Stimulated activated naive B cell treated with anti-CD40 and anti-IgM and Interleukin-4, amounts not matched to agents 10 μg/mL and 1 μg/mL and 100 μg/mL, for 72 hours (primary cell): ENCODE measurements at places on chromosomes 4 and X.

DNA sequence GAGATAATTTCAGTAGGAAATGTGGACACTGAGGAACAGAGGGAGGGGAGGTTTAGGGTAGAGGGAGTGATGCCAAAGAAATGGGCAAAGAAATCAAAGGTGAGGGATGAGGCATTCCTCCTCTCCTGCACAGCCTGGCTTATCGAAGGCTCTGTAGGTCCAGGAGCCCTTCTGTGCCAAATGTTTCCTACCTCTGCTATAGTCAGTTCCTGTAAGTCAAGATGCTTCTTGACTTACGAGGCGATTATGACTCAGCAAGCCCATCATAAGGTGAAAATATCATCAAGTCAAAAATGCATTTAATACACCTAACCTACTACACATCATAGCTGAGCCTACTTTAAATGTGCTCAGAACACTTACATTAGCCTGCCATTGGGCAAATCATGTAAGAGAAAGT is 60.0 kb upstream of the ARHGAP24 start:
- DNase-seq, result no peak

DNA sequence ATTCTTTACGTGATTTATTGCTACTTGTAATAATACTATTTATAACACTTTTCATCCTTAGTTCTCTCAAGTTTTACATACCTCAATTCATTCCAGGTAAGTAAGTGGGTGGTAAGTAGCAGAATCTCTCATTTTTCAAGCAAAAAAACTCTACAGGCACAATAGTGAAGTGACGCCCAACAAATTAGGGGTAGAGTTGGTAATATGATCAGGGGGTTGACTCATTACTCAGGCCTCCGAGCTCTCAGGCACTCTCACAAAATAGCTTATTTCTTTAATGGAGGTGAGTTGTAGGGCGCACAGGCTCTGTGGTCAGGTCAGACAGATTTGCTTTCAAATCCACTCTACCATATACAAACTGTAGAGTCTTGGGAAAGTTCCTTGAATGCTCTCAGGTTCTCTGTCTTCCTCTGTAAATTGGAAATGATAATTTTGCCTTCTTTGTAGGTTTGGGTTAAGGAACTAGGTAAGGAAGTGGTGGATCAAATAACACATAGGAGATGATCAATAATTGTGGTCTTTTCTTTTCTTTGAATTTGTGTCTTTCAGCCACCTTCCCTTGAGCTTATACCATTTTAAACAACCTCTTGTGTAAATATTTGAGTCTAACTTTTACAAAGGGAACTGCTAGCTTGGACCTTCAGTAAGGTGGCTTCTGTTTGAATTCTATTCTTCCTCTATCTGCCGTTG is 134.9 kb upstream of the LEF1 start:
- no peak for DNase-seq

DNA sequence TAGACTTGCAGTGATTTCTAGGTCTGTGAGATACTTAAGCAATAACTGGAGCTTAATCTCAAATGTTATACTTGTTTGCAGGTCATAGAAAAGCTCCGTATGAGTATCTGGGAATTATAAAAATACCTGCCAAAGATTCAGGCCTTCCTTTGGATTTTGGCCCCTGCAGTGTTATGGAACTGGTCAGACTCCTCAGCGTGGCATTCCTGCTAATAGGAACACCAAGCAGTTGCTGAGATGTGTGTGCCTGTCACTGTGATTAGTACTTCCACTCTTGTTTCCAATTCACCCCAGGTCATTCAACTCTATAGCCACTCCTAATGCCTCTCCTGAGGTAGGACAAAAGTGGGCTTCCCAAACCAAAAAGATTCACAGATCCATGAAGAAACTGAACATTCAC is 7.8 kb upstream of the UGT2B7 start:
- no peak for DNase-seq

DNA sequence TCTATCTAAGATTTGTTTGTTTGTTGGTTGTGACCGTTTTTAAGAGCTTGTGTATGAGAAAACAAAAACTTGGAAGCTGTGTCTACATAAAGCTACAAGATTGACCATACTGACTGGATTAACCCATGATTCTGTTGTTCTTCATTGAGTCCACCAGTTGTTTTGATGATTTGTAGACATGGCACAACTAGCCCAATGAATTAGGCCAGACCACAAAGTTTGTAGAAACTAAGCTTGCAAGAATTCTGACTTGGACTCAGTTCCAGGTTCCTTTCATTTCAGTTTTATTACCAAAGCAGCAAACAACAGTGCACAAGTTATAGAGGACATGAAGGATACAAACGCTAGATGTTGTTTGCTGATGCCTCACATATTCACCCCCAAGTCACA is 119.3 kb downstream of the RASGEF1B start:
- no peak for DNase-seq

- DNase-seq, result no peak
Measured at GRCh38 chrX:3145716-3146115, 104.4 kb downstream of the ARSF start.

DNA sequence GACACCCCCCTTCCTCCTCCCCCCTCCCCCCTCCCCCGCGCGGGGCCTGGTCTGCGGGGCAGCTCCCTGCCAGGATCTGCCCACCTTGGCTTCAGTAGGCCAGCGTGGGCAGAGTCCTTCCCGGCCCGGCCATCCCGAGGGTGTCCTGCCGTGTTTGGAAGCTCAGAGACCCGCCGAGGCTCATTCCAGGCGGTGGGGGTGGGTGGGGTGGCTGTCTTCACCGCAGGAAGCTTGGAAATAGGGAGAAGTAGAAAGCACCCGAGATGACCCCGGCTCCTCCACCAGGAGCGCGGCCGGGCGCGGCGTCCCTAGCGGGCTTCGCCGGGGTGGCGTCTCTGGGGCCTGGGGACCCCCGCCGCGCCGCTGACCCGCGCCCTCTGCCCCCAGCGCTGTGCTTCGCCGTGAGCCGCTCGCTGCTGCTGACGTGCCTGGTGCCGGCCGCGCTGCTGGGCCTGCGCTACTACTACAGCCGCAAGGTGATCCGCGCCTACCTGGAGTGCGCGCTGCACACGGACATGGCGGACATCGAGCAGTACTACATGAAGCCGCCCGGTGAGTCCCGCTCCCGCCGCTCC is 1.6 kb downstream of the NAT8L start:
- no peak for DNase-seq

DNA sequence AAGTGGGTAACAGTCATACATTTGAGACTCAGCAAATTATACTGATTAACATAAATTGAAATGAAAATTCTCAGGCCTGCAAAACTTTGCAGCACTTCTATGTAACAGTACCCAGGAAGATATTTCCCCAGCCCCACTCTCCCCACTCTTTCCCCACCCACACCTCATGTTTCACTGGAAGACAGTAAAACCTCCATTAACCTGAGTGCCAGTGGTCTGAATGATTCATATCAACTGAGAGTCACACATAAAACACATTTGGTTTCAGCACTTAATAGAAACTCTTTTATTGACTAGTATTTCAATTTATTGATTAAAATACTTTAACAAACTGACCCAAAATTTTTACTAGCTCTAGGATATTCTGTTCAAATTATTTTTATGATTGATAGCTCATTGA is 6.9 kb downstream of the CXCL6 start:
- DNase-seq, result no peak

GRCh38 chr4:174451718-174452296 is 70.5 kb downstream of the HPGD start:
- DNase-seq, result no peak

DNA sequence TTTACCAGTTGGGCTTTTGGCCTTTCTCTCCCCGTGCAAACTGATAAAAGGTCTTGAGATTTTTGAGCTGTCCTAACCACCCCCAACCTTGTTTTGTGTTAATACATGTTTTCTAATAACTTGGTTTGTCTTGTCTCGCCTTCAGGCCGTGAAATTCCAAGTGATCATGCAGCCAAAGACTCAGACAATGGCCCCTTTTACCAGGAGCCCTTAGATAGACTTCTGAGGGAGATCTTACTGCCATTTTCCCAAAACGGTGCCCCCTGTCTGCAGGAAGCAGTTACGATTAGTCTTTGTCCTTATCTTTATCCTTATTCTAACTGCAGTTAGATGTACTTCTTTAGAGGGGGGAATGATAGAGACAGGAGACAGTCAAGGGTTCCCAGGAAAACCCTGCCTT is 245.3 kb upstream of the HDX start:
- DNase-seq, result no peak

GRCh38 chr4:162874748-162875147 is 291.9 kb downstream of the NAF1 start:
- no peak for DNase-seq

DNA sequence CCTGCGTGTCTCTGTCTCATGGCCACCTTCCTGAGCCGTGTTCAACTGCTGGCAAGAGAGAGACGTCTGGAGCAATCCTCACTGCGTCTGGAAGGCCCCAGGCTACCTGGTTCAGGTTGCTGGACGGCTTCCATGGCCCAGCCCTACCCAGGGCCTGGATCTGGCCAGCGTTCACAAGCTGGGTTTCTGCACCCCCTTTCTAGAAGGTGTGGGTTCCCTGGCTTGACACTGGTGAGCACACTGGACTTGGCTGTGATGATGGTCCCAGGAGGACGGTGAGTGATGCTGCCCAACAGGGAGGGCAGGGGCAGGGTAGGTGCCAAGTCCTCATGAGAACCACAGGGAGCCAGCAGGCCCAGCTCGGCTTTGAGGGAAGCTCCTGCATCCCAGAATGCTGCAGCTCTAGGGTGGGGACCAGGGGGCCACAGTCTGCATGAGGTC is 63.4 kb downstream of the HTRA3 start:
- no peak for DNase-seq

- DNase-seq, result no peak
Measured at GRCh38 chr4:27836523-27836922, 975.9 kb downstream of the STIM2 start.

DNA sequence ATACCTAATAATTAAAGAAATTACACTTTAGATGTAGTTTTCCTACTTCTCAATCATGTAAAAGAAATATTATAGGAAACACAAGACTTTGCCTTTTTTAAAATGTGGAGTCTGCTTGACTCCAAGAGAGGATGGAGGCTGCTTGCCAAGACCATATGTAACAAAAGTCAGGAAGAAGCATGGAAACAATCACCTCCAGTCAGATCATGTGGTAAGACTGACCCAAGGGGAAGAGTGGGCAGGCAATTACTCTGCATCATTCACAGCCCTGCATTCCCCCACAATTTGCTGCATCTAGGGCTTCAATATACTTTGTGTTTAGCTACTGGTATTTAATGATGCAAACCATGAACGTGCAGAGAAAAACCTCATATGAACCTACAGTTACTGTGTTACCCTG is 78.0 kb upstream of the RXFP1 start:
- no peak for DNase-seq

- DNase-seq, result no peak
Measured at GRCh38 chr4:38562751-38563198, 101.2 kb upstream of the KLF3 start.

DNA sequence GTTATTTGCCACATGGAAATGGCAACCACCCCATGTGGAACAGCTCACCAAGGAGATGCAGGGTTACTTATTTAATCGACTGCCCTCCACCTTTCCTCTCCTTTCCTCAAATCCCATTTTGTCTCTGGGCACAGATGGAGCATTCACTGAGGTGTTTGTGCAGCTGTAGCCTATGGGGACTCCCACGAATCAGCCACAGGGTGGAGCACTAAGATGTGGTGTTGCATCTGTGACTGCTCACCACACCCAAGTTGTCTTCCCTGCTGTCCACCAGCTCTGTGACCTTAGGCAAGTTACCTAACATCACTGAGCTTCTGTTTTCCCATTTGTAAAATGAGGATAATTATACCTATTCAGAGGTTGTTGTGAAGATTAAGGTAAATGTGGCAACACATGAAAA is 252.4 kb upstream of the CPEB2 start:
- DNase-seq, result no peak

DNA sequence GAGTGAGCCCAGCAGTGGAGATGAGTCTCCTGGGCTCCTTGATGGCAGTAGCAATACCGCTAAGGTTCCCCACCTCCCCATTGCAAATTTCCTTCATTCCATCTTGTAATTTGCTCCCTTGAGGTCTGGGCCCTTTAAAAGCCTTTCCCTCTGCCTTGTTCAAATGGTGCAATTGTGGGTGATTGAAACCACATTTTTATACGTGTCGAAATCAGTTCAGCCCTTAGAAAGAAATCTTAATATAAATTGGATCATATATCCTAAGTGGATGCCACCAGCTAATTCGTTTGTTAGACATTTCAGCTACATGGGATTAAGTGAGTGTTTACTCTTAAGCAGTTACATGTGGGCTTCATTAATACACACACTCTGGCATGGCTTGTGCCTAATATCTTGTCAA is 68.6 kb downstream of the NHS start:
- no peak for DNase-seq

- no peak for DNase-seq
Measured at GRCh38 chr4:75790024-75790423, 65.6 kb downstream of the USO1 start.

- DNase-seq, result no peak
Measured at GRCh38 chr4:10019521-10020051, 1.7 kb downstream of the SLC2A9 start.

DNA sequence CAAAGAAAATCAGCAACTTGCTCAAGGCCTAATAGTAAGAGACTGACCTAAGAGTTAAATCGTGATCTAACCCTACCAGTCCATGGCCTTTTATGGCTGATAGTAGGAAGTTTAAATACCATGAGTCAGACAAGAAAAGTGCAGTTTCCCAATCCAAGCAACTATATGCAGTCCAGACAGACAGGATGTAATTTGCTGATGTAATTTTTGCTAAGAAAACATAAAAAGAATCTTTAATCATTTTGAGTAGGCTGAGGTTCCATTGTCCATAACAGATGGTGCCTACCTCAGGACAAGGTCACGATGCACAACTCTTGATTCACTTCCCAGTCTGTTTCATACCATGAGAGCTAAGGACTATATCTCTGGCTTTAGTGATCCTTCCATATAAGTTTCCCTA is 317.5 kb upstream of the GRIA3 start:
- no peak for DNase-seq

DNA sequence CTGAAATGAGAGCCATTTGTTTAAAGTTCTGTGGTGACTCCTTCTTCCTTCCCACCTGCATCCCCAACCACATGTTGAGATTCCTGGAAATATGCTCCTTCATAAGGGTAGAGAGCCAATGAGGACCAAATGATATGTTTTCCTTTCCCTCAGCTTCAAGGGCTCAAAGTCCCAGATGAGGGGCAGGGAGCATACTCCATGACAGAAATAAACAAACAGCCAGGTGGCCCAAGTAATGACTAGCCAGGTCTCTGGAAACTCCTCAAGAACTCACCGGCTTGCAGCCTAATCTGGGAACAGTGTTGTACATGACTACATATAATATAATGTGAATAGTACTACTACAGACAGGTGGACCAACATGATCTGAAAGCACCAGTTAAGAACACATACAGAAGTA is 392.3 kb downstream of the PACRGL start:
- DNase-seq, result no peak

GRCh38 chr4:7893539-7893938 is 46.1 kb downstream of the AFAP1 start:
- DNase-seq, result no peak

DNA sequence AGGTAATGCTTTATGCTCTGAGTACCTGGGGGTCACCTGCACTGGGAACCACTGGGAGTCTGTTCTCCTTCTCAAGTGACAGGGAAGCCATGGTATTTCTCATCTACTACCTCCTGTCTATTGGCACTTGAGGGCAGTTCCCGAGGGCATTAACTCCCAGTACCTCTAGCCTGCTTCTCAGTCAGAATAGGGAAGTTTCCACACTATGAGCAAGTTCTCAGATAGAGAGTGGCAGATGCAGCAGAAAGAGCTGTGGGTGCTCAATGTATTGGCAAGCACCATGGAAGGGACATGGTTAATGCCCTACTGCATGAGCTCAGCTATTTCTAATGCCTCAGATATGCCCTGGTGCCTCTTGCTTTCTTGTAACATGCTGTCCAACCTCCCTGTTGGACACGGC is 74.1 kb downstream of the ANOS1 start:
- no peak for DNase-seq
